ENCODE measurements at places on chromosomes 3 and 15.

- DNase-seq = no peak
Observed at GRCh38 chr3:195388380-195388779, 54.4 kb downstream of the ACAP2 start.

DNA sequence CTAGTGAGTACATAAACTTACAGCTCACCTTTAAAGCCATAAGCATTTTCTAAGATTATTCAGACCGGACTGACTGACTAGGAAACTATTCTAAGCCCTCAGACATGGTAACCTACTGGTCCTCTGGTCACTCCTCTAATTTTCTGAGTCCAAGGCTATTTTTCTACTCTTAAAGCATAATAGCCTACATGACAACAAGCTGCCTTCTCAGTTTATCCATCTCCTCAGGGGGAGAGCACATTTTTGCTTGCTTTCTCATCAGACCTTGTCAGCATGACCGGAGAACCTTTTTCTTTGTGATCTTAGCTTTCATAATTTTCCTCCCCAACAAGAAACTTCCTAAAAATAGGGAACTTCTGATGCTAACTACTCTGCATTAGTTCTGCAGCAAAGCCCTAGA, 38.4 kb downstream of the UBP1 start:
- DNase-seq = no peak

GRCh38 chr3:67557848-67558355, 96.5 kb downstream of the SUCLG2 start:
- DNase-seq = no peak

- DNase-seq = no peak
Observed at GRCh38 chr3:186368176-186368575, 6.1 kb upstream of the DGKG start.

DNA sequence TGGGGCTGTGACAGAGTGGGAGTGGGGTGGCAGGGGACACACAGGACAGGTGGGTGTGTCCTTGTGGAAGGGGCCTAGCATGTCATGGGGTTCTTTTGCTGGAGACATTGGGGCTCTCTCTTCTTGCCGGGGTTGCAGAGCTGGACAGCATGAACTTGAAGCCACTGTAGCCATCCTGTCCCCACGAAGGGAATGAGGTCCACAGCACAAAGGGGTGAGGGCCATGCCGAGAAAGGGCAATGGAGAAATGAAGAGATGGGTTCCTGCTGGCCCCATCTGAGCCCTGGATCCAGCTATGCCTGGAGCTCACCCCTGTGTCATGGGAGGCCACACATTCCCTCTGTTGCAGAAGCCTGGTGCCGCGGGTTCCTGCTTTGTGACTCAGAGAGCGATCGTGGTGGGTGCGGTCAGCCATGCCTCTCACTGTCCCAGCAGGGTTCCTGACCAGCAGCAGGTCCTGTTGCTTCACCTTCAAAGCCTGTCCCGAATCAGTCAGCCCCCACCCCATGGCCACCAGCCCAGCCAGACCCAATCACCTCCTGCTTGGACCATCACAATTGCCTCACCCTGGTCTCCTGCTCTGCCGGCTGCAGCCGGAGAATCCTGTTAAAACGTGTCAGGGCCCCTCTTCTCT, 50.0 kb downstream of the DNAJB8 start:
- no peak for DNase-seq
